ENCODE measurements at places on chromosomes 7 and 10.
A peak's percentile ranks its signal among the peaks of the same experiment; 100 is the strongest.

DNA sequence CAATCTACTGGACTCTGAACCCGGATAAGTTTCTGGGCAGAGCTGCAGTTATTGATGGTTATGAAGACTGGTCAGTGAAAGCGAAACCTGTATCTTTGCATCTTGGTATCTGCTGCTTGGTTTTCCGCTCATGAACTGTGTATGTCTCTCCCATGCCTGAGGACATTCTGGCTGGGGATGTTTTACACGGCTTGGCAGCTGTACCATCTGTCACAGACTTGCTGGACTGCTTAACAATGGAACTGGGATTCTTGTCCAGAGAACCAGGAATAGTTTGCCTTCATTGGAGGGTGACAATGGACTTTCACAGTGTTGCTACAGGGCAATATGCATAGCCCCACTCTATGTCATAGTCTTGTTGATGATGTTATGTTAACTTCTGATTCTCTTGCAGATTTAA is 119.9 kb upstream of the TMEM106B start:
- DNase-seq = no peak

DNA sequence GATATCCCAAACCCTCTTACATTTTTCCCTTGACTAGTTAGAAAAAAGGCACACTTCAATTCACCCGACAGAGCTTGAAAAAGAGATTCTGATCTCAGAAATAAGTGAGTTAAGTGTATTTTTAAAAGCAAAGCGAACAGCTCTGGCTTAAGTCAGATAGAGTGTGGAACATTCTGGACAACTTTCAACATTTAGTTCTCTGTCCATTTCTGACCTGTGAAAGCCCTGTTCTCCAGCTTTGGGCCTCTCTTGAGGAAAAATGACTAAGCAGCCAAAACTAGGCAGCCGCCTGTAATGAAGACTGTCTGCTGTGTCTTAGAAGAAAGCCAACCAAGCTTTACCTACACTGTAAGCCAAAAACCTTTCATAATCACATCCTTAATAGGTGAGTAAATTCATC is 50.5 kb downstream of the CDK6 start:
- peak; percentile 57 for DNase-seq

DNA sequence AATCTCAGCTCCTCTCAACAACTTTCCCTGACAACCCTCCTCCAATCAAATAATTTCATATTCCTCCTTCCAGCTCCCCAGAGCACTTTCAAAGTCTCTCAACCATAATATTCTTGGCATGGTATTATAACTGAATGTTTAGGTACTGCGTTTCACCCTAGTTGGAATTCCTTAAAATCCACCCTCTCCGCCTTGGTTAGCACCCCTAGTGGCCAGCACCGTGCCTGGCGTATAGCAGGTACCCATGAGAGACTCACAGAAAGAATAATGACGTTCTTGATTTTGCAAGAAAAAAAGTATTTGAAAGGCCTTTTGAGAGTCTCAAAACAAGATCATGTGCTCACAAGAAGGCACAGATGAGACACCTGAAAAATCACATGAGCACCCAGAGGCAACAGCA is 50.9 kb downstream of the GLI3 start:
- no peak for DNase-seq

DNA sequence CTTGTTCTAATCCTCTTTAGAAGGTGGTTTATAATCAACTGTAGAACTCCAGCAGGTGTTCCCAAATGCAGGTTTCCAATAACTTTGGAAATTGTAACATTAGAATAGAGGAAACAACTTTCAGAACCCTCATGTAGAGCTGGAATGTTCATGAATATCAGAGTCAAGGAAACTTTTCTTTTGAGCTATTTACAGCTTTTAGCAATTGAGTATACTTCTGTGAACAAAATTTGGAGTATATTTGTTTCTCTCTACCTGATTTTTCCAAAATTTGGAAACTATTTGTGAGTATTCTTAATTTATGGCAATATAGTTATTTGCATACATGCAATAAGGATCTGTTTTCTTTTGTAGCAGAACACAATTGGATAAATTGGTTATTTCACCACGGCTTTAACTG is 2.8 kb upstream of the CFAP43 start:
- no peak for DNase-seq

DNA sequence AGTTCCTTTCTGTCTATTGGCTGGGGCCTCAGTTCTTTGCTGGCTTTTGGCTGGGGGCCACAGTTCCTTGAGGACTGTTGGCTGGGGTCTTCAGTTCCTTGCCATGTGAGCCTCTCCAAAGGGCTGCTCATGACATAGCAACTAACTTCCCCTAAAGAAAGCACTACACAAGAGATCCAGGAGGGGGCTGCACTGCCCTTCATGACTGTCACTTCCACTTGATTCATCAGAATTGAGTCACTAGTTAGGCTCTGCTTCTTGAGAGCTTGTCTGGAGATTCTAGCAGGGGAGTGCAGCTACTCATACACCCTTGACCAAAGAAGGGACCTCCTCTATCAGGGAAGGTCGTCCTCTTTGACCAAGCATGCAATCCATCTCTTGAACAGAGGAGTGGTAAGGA is 38.0 kb upstream of the MKX start:
- DNase-seq = peak; percentile 78

- no peak for DNase-seq
Measured at GRCh38 chr7:99944497-99945070, 15.2 kb upstream of the GJC3 start.

GRCh38 chr7:37336259-37336658 is 112.4 kb downstream of the ELMO1 start:
- DNase-seq = no peak

DNA sequence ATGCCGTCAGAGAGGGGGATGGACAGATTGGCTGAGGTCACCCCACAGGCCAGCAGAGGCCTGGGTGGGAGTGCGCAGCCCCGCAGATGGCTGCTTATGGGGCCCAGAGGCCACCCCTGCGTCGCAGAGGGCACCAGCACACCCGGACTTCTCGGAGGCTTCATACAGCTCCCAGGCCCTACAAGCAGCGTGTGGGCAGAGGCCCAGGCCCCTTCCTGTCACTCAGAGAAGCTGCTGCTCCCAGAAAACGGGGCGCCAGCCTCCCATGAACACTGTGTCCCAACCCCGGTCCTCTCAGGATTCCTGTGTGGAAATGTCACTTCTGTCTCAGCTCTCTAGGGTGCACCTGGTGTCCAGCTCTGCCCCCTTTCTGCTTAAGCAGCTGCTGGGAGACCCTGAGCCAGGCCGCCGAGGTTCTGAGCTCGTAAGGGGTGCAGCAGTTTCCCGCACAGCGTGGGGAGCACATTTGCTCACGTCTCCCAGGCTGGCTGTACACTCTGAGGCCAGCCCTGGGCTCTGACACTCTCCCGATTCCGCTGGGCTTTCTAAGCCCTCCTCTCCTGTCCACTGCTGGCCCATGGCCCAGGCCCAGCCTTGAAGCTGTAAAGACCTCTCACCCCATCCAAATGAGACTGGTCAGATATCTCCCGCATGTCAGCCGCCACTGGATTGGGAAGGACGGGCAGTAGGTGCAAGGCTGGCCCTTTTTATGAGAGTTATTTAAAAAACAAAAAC is 6.8 kb downstream of the GPR146 start:
- no peak for DNase-seq

GRCh38 chr10:24257588-24257987 is 48.6 kb downstream of the KIAA1217 start:
- DNase-seq = no peak

- DNase-seq = peak; percentile 78
Measured at GRCh38 chr10:102604439-102604841, 39.8 kb upstream of the TRIM8 start.

GRCh38 chr7:121761399-121761798 is 111.6 kb upstream of the PTPRZ1 start:
- DNase-seq = no peak

GRCh38 chr7:3754493-3755341 is 453.7 kb downstream of the SDK1 start:
- DNase-seq = no peak

DNA sequence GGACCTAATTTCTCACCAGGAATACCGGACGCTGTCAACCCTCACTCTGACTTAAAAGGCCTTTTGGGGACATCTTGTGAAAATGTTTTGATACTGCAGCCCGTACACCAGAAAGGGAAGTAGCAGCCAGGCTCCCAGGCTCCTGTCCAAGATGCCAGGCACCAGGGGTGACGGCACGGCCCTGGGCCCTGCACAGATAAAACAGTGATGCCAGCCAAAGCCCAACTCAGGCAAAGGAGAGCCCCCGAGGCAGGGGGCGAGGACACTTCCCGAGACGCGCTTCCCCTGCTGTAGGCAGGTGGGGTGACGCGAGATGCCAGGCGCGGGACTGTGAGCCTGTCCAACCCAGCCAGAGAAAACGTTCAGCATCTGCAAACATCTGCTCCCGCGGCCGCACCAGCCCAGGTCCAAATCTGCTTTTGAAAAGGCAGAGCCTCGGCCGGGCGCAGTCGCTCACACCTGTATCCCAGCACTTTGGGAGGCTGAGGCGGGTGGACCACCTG is 15.7 kb downstream of the ZFAND2A start:
- peak; percentile 12 for DNase-seq

GRCh38 chr10:133134411-133135115 is 25.5 kb upstream of the KNDC1 start:
- no peak for DNase-seq

DNA sequence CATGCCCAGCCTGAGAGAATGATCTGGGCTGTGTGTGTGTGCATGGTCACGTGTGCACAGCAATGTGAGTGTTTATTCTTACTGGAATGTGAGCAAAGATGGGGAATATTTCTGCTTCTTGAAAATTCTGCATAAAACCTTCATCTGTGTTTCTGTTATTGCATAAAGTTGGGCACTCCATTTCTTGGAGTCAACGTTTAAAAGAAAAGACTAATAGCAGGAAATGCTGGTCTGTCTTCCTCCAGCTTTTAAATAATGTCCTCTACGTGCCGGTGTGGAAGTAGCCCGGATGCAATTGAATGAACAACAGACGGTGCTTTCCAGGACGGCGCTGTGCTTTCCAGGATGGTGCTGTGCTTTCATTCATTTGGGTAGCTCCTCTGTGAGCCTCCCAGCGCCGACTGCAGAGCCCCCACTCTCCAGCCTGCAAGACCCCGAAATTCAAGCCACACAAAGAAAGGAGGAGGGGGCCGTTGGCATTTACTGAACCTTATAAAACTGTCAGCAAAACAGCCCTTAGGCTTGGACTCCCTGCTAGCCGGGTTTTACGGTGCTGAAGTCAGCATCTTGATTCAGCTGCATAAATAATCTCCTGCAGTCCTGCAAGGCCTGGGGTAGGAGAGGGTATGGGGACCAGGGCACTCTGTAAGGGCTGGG is 158.2 kb upstream of the PRKCQ start:
- peak; percentile 36 for DNase-seq

DNA sequence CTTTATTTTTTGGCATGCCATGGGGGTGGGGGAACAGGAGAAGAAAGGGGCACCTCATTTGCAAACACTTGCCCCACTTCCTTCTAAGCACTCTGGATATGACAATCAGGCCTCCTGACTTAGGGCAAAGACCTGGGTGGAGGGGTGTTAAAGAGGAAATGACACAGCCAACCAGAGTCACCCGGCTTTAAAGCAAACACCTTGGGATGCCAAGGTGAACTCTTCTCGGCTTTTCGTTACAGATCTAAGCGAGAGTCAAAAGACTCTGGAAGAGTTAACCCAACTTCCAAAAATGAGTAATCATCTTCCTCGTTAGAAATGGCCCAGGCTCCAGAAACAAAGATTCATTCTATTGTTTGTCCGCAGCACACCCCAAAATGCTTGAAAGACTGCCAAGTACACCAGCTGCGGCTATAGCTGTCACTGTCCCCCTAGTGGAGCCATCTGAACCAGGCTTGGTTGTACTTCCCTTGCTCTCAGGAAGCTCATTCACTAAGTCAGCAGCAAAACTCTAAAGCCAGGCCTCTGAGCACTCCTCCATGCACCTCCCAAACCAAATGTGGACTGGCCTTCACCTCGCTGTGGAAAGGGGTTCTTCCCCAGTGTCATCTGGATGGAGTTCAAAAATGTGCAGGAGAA is 24.8 kb downstream of the FAM53B start:
- peak; percentile 81 for DNase-seq

DNA sequence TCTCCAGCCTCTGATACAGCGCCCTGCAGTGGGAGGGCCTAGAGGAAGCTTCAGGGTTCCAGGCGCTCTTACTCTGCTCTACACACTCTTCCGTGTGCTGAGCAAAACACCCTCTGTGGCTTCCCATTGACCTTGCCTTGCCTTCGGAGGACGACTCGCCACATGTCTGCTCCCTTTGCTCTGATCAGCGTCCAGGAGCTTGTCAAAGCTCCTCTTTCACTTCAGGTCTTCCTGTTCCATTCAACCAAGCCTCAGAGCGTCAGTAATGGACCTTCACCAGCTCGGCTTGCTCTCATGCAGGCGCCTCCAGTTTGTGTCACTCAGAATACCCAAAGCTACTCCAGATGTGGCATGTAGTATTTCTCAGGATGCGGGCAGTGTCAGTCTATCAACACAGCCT is 173.9 kb downstream of the ARID5B start:
- DNase-seq = no peak

DNA sequence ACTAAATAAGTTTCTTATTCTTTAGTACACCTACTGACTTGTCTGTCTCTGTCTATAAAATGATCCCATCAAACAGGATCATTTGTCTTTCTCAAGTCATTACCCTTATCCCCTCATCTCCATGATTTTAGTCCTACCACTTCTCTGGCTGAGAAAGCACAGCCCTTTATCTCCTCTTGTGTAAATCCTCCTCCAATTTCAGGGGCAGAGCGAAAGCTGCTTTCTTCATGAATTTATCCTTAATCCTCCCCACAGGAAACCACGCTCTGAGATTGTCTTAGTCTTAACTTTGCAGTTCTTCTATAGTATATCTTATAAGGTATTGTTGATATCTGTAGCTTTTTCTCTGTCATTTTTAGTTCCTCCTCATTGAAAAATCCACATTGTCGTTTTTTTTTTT is 239.7 kb upstream of the PLXDC2 start:
- DNase-seq = no peak

DNA sequence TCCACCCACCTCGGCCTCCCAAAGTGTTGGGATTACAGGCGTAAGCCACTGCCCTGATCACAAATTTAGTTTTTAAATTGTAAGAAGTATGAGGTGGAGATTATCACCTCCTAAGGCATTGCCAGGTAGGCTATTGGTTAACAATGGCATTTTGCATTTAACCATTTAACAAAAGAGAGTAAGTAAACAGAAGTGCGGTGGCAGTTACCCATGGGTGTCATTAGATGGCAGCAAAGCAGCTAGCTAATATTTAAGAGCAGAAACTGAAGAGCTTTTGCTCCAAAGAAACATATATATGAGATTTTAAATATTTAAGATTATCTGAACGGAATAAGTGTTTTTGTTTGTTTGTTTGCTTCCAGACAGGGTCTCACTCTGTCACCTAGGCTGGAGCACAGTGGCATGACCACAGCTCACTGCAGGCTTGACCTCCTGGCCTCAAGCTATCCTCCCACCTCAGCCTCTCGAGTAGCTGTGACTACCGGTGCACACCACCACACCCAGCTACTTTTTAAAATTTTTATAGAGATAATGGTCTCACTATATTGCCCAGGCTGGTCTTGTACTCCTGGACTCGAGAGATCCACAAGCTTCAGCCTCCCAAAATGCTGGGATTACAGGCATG is 325.5 kb upstream of the C7orf33 start:
- peak; percentile 33 for DNase-seq

DNA sequence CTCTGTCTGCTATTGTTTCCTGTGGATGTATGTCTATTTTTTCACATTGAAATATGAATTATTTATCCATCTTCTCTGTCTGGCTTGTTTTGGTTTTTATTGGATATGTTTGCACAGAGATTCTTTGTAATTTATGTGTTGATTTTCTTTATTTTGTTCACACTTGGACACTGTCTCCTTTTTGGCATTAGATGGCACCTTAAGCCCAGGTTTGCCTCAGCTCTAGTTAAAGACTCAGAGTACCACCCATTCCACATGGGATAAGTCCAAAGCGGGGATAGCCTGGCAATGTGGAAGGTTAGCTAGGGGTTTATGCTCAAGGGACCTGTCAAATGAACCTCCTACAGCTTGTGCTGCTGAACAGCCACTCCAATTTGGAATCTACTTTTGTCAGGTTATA is 14.1 kb downstream of the FEZF1 start:
- no peak for DNase-seq
